Retinal pigment epithelial cell (primary cell): ENCODE measurements at places on chromosomes 16 and 17.

GRCh38 chr17:48492401-48493298 is 38.2 kb downstream of the HOXB1 start:
- no peak for DNase-seq

GRCh38 chr17:74680941-74681340 is 31.8 kb downstream of the CD300LF start:
- DNase-seq = no peak

DNA sequence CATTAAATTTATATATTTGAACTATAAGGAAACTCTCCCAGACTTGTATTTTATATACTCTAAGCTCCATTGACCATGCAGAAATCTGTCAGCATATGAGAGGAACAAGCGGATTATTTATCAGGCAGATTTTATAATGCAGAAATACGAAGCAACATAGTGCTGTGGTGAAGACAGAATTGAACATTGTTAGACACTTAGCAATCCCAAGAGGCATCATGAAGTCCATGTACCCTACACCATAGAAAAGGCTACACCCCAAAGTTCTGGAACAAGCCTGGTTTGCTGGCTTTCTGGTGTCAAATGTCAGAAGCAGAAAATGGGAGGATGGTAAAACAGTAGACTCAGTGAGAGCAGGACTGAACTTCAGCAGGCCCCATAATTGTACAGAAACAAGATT is 241.1 kb downstream of the PRKCA start:
- DNase-seq = no peak

DNA sequence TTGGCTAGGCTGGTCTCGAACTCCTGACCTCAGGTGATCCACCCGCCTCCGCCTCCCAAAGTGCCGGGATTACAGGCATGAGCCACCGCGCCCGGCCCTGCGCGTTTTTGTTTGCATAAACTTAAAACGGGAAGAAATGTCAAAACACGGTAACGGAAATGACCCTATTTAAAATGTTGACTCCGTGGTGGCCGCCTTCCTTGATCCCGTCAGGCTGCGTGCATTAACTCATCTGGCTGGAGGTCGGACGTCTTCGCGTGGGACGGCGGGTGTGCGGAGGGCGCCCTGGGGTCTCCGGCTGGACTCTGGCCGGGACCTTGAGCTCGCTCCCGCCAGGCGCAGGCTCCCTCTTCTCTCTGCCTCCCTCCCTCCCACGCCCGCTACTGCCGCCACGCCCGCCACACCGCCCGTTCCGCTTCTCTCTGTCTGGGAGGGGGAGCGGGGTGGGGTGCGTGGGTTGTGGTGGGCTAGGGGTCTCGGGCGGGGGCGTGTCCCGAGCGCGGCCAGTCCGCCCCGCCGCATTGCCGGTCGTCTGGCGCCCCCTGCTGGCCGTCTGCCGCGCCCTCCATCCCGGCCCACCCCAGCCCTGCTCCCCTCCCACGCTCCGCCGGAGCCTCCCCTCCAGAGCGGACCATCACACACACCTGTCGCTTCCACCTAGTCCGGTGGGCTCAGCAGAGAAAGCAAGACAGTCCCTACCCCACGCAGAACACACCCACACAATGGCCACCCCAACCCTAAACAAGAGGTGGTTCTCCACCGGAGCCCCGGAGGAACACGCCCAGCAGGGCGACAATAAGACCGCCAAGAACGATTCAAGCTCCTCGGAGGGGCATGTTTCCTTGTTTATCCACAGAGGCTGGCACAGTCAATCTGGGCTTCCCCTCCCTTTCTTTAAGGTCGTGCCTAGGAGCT is 1.2 kb upstream of the CCDC42 start:
- no peak for DNase-seq

- peak; percentile 46 for DNase-seq
Measured at GRCh38 chr17:14156689-14157088, 80.0 kb downstream of the CDRT15 start.

DNA sequence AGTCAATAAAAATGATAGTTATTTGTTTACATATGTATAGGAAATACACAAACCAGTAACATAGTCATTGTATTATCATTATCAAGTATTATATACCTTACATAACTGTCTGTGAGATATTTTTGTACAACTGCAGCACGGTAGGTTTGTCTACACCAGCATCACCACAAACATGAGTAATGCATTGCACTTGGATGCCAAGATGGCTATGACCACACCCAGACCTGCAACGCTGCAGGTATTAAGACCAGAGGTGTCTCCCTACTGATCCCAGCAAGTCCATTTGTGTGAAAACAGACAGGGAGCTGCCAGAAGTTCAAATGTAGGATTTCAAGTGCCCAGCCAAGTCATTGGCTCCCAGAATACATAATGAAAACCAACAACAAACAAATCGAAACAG is 34.2 kb upstream of the NOS2 start:
- DNase-seq = no peak

DNA sequence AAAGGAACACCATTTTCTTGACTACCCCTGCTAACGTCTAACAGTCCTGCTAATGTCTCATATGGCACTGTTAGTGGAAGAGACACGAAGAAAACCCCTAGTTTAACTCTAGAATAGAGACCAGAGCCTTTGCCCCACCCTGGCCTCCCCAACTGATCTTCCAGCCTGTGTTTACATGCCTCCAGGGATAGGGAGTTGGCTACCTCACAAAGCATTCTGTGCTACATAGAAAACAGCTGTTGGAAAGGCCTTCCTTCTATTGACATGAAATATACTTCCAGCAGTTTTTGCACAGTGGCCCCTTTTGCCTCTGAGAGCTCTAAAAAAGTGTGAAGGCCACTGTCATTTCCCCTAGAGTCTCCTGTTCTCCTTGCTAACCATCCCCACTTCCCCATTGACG is 73.1 kb downstream of the ASIC2 start:
- DNase-seq = no peak

- DNase-seq = no peak
Measured at GRCh38 chr17:81339191-81339533, 44.1 kb upstream of the SLC38A10 start.

DNA sequence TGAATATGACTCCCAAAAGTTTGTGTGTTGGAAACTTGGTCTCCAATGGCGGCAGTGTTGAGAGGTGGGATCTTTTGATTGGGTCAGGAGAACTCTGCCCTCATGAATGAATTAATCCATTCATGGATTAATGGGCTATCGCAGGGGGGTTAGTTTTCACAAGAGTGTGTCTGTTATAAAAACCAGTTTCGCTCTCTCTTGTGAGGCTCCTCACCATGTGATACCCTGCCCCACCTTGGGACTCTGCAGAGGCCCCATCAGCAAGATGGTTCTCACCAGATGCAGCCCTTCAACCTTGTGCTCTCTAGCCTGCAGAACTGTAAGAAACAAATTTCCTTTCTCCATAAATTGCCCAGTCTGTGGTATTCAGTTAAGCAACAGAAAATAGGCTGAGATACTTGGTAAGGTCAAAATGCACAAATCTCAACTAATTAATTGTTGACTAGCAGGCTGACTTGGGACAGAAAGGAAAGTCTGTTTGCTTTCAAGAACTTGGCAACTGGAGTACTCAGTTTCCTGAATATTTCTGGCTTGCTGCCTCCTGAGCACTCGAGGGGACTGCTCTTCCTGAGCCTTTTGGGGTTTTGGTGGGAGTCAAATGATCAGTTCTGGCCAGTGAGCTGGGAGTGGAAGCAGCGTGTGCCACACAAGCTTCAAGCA is 13.8 kb upstream of the CCL17 start:
- DNase-seq = no peak

GRCh38 chr17:77316191-77316641 is 175.4 kb downstream of the SEC14L1 start:
- DNase-seq = peak; percentile 63

- DNase-seq = no peak
Measured at GRCh38 chr16:4532238-4532637, 6.3 kb downstream of the CDIP1 start.

DNA sequence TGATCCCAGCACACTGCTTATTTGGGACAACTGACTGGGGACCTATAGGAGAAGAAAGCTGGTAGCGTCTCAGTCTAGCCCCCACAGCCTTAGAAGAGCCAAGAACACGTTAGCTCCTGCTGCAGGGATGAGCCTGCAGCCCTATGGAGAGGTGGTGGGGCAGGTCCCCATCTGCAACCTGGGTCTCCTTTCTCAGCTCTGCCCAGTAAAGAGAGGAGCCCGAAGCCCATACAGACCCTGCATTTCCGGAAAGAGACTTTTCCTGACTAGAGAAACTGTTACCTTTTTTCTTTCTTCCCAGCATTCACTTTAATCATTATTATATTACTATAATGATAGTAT is 788 bp downstream of the METTL22 start:
- no peak for DNase-seq

- DNase-seq = no peak
Measured at GRCh38 chr17:6936370-6937028, 59.4 kb upstream of the ALOX12 start.

GRCh38 chr16:55257966-55258613 is 65.9 kb upstream of the IRX6 start:
- DNase-seq = no peak

DNA sequence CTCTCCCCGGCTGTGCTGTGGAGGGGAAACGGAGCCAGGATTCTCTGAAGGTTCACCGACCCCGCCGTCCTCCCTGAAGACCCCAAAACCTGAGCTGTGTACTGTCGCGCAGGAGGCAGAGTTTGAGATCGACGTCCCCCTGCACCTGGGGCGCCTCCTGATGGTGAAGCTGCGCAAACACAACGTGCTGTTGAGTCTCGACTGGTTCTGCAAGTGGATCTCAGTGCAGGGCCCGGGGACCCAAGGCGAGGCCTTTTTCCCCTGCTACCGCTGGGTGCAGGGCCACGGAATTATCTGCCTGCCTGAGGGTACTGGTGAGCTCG is 62.6 kb upstream of the TEKT1 start:
- no peak for DNase-seq

DNA sequence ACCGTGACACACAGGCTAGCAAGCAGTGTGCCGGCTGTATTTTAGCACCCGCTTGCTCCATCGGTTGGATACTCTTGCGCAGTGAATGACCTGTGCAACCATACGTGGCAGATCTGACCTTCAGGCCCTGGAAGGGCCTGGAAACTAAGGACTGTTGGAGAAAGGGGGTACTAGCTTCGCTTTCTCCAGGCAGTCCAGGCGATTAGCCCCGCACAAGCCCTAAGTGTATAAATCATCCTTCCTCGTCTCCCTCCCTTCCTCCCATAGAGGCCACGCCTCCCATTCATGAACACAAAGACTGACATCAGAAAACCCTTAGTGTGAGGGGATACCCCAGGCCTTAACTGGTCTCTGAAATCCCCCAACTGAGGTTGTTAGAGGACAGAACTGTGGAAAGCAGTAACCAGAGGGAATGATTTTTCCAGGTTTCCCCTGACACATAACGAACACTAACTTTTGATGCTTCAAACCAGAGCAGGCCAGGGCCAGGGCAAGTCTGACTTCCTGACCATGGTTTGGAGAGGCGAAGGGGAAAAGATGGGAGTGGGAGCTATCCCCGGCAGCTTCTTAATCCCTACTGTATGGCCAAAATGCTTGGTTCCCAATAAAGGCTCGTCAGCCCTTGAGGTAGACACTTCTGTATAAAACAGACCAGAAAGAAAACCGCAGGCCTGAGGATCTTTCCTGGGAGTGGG is 1.4 kb upstream of the DYNLL2 start:
- DNase-seq = no peak

DNA sequence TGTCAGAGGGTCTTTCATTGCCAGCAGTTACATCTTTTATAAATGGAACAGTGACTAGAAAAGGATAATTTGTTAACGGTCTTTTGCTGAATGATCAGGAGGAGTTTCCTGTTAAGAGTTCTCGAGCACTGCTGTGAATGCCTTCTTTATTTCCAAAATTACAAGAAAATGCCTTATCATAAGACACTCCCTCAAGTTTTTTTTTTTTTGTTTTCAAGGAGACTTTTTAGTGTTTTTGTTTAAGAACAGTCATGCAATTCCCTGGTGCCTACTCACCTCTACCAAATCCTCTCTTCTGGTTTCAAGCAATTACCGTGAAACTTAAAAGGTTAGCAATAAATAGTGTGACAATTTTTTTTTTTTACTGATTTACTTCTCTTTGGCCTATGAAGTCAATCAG is 19.0 kb upstream of the VWA3A start:
- no peak for DNase-seq

GRCh38 chr17:81228420-81228819 is 5.7 kb upstream of the CEP131 start:
- no peak for DNase-seq

DNA sequence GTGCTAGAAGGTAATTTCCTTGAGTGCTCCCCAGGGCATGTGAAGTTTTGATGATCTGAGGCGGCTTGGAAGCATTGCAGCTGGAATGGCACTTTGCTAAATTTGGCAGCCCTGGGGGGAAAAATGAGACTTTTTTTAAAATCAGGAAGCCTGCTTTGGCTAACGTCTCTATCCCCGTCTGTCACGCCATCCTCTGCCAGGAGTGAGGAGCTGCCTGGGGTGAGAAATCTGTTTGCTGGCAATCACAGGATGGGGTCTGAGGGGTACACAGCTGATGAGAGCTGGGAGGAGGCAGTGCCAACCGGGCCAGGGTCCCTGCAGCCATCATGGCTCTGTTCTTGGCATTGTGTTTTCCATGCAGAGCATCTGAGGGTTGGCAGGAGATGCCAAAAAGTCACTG is 2.0 kb downstream of the ABCC12 start:
- DNase-seq = no peak

DNA sequence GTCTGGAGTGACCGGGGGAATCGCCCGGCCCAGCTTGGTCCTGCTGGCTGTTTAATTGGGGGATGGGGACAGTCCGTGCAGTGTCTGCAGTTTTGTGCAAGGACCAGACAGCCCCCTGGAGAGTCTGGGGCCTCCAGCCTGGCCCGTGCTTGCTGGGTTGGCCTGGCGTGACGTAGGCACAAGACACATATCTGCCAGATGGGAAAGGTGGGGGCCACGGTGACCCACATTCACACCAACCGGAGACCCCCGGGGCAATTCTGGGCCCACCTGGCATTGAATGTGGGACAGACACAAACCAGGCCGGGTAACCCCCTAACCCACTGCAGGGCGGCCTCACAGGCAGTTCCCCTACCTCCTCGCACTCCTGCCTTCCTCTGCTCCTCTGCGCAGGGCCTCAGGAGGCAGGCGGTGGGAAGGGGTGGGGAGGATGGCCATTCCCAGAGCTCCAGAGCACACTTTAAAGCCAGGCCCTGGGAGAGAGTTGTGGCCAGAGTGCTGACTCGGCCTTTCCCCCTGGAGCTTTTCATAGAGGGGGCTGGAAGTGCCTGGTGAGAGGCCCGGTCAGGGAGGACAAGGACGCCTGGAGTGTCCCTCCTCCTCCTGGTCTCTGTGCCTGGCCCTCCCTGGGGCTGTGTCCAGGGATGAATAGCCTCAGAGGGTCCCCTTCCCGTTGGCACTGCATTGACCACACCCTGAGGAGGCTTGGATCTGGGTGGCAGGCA is 1.5 kb downstream of the MRC2 start:
- no peak for DNase-seq

GRCh38 chr17:34110315-34110714 is 144.8 kb upstream of the CCL2 start:
- no peak for DNase-seq

- no peak for DNase-seq
Measured at GRCh38 chr17:62826956-62827355, 18.8 kb upstream of the MARCHF10 start.

DNA sequence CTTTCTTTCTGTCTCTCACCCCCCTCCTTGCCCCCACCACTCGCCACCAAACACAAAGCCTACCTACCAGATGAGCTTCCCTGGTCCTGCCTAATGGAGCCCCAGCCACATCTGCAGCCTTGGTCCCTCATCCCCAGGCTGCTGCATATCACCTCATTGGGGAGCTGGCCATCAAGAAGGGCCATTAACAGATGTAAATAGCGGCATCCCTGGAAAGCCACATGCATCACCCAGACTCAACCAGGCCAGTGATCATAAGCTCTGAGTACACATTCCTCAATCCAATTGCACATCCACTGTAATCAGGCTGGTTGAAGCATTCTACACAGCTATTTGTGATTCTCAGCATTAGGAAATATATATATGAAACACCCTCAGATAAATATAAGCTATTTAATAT is 211.7 kb upstream of the C17orf78 start:
- no peak for DNase-seq
